ENCODE measurements at places on chromosomes 12 and 14. TPM values are rescaled to one million over a fixed set of nuclear protein-coding genes. Genes with fewer than 3 reads are reported as not detected.

Gene CTSG
- total RNA-seq: not detected

Gene TMEM52B
- not detected for total RNA-seq

Gene IL31
- not detected for total RNA-seq

Gene SIX6
- total RNA-seq: not detected

Gene DCN
- not detected for total RNA-seq

Gene DEPDC4
- total RNA-seq: 2.0 TPM

Gene KRT78
- not detected for total RNA-seq
